ENCODE measurements at places on chromosomes 3 and 15.

- no peak for DNase-seq
Measured at GRCh38 chr3:171768281-171768900, 41.9 kb downstream of the PLD1 start.

- DNase-seq: no peak
Measured at GRCh38 chr3:63979093-63979885, 44.0 kb downstream of the PSMD6 start.

DNA sequence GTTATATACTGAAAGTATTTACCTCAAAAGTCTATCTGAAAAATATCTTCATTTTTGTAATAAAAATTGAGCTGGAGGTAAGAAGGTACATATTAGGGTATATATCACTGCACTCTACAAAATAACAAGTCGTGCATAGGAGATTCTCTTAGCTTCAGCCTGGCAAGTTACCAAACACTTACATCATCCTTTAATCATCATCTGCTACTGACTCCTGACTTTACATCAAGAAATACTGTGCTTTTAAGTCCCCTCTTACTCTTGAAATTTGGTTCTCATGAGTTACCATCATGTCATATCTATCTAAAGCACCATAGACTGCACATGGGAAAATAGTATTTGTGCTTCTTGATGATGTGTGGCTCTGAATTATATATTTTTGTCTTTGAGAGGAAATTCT, 50.8 kb downstream of the LYSMD4 start:
- peak; percentile 19 for DNase-seq

DNA sequence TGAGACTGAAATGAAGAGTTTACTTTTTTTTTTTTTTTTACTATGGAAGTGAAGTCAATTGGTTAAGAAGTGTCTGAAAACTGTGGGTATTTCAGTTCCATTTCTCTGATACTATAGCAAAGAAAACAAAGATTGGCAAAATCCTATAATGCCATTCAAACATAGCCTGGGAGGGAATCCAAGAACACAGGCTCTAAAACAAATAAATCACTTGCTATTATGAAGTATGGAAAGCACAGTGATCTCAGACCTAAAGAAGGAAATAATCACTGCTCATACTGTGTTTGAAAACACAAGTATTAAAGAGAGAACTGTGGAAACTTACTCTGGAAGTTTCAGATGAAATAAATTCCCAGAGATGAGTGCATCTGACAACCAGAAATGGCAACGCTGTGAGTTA, 12.0 kb downstream of the SAMMSON start:
- DNase-seq: no peak

DNA sequence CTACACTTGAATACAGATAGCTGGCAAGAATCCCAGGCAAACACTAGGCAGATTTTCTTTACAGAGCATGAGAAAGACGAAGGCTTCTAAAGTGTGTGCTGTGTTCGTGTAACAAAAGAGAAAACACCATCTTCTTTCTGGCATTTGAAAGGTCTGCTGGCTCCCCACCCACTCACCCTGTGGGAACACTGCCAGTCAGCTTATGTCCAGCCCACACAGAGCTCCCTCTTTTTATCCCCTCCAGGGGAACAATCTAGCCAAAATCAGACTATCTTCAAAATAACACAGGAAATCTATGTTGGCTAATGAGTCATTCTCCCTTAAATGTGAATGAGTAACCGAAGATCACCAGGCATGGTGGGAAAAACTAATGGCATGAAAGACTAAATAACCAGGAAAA, 45.6 kb upstream of the PAQR5 start:
- peak; percentile 48 for DNase-seq

DNA sequence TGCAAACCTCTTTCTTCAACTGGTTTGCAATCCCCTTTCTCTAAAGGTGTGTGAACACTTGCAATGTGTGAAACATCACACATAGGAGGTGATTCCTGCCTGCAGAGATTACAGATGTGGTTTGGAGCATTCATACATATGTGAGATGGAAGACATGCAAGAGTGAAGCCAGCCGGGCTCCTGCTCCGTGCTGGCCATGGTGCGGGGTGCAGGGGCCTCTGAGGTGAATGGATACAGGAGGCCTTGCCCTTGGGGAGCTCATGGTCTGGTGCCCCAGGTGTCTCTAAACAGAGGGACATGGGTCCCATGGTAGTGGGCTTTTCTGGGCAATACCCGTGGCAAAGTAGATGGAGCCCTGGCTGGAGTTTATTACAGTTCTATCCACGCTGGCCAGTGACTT, 6.0 kb downstream of the SLC6A11 start:
- DNase-seq: no peak

DNA sequence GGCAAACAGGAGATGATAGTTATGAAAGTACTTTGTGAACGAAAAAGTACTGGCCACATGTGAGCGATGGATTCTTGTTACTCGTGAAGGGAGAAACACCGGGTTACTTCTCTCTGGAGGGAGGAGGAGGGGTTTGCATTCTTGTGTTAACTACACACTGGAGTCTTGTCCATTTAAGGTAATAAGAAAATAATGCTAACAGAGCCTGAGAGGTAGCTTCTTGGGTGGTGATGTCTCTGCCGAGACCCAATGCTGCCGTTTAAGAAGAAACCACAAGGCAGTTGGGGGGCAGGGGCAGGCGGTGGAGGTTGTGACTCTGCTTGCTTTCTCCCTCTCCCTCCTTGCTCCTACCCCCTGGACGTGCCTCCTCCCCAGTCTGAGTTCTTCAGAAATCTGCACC, 100.9 kb upstream of the ROPN1 start:
- no peak for DNase-seq

GRCh38 chr3:146308222-146308621, 57.3 kb upstream of the PLSCR4 start:
- DNase-seq: no peak

DNA sequence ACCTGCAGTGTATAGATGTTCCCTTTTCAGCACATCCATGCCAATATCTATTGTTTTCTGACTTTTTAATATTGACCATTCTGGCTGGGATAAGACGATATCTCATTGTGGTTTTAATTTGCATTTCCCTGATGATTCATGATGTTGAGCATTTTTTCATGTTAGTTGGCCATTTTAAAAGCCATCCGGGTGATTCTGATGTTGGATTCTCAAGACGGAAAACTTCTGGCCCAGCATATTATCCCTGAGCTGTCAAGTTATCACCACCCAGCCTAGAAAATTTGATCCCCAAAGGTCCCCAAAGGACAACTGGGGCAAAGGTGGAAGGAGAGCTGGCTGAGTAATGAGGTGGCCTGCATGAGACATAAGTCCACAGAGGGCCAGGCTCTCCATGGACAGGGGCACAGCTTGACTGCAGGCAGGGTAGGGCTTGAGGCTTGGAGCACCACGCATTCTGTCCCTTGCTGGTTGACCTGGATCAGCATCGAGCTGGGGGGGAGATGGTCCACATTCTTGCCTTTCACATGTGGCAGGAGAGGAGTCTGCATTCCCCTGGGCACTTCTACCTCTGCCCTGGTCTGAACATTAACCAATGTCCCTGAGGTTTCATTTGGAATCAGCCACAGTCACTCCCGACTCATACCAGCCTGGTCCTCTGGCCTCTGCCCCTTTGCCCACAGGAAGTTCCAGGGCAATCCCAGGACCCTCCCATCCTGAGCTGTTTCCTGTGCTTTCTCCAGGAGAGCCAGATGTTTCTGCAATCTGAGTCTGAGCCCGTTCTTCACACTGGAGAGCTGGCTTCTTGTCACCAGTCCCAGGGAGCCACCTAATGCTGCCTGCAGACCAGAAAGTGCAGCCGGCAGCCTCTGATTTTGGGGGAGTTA, 69.2 kb downstream of the ISG20 start:
- no peak for DNase-seq

DNA sequence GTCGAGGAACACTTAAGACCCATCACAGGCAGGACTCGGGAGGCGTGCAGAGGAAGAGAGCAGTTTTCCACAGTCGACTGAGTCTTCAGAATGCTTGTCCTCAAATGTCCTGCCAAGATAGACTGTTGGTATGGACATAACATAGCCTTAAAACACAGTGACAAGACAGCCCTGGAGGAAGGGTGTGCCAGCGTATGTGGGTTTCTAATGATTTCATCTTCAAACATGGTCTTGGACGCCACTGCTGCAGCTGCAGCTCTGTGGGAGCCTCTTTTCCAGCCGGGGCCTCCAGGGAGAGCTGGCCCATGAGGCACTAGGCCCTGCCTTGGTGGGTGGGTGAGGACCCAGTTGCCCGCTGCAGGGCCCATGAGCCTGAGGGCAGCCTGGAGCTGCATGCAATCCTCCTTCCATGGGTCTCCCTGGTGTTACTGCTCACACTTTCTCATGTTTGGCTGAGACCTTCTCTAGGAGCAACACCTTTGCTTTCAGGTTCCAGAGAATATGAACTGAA, 198.6 kb downstream of the KLF13 start:
- DNase-seq: no peak

DNA sequence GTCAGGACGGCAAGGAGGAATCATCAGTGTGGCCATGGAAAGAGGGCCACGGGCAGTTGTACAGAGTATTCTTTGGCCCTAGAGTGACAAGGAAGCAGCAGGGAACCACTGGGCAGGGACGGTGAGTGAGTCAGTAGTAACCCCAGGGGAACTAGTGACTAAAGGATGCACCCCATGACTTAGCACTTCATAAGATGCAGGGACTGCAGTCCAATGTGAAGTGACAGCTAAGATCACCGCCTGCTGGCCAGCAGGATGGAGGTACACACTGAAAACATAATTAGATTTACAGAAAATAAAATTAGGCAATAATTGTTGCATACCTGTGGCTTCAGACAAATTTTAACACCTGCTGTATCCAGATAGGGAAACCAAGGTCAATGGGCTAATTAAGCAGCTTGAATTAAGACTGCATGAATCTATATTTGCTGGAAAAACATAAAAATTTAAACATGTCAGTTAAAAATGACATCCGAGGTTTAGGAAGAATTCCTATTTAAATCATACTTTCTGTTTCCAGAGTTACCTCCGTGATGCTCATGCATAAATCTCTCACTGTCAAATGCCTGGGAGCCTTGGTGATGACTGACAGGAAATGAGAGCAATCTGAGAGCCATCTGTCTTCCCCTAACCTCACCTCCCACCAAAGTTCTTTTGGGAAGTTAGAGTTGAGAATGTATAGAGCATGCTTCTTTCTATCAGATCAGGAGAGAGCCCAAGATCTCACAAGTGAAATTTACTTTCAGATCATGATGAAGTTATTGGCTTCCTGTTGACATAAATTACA, 56.5 kb downstream of the DCLK3 start:
- peak; percentile 90 for DNase-seq

- DNase-seq: peak; percentile 49
Measured at GRCh38 chr3:57805674-57806073, 49.6 kb downstream of the SLMAP start.
